ENCODE measurements at places on chromosomes 6 and 20.

DNA sequence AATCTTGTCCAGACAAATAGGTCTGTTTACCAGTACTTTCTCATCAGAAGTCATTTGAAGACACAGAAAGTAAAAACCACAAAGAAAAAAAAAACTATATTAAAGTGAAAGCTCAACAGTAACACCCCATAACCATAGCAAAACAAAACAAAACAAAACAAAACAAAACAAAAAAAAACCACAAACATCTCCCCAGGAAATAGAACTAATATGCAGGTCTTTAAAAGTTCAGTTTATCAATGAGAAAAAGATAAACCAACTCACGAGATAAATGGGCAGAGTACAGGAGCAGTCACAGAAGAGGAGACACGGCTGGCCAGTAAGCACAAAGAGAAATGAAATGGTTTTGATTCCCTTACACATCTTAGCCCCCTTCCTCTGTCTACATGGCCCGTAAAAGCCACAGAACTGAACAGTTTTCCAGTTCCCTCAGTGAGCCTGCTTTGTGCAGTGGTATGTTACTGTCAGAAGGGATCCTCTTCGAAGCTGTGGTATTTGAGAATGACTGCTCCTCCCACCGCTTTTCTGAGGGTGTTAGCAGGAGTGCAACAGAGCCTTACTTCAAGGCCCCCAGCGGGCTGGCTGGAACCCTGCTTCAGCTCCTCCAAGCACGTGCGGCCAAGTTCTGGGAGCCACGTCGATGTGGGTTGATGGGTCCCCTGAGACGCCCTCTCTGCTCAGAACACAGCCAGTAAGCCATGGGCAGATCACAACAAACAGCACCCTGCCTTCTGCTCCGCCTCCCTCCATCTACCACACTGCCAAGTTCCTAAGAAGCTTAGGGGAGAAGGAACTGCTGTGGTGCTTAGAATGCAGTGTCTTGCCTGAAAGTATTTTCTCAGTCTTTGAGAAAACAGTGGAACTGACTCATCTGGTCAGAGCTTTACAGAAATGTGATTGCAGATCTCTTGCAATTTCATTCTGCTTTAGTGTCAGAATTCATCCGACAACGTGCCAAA is 14.0 kb downstream of the UST start:
- DNase-seq: no peak

DNA sequence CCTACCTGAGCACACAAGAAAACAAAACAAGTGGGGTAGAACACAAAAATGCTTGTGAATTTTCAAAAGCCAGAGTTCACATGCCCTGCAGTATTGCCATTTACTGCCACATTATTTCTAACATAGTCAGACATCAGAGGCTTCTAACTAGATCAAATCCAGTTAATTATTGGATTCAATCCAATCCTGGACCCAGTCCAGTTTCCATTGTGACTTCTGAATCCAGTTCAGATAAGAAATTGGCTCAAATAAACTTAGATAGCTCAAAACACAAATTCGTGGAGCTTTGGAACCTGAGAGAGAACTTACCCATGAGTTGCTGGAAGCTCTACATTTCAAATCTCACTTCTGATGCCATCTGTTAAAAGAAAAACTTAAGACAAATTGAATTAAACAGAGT is 85.2 kb upstream of the ANKEF1 start:
- no peak for DNase-seq

DNA sequence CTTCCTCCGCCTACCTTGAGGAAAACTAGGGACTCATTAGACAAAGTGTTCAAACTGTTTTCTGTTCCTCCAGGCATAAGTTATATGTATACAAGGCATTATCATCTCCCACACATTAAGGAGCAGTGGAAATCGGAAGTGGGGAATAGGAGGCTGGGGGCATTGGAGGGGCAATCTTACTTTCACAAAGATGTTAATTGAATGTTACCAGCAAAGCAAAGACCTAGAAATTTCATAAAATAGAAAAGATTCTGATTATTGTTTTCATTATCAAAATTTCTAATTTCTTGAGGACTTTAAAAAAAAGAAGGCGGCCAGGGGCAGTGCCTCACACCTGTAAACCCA is 501.7 kb upstream of the JARID2 start:
- DNase-seq: no peak

- DNase-seq: no peak
These were observed 19.7 kb upstream of the SPAG4 start for GRCh38 chr20:35595901-35596300.

- no peak for DNase-seq
These were observed 194.0 kb downstream of the MYLK4 start for GRCh38 chr6:2556761-2557160.
